Fibroblast of skin of right biceps (primary cell): ENCODE measurements at places on chromosomes 1 and 21.

GRCh38 chr1:227790868-227791267 is 24.6 kb upstream of the PRSS38 start:
- DNase-seq: no peak

- DNase-seq: peak; percentile 46
These were observed 722 bp downstream of the TUT4 start for GRCh38 chr1:52552236-52552504.

GRCh38 chr1:231494439-231495110 is 33.9 kb upstream of the TSNAX start:
- DNase-seq: no peak

DNA sequence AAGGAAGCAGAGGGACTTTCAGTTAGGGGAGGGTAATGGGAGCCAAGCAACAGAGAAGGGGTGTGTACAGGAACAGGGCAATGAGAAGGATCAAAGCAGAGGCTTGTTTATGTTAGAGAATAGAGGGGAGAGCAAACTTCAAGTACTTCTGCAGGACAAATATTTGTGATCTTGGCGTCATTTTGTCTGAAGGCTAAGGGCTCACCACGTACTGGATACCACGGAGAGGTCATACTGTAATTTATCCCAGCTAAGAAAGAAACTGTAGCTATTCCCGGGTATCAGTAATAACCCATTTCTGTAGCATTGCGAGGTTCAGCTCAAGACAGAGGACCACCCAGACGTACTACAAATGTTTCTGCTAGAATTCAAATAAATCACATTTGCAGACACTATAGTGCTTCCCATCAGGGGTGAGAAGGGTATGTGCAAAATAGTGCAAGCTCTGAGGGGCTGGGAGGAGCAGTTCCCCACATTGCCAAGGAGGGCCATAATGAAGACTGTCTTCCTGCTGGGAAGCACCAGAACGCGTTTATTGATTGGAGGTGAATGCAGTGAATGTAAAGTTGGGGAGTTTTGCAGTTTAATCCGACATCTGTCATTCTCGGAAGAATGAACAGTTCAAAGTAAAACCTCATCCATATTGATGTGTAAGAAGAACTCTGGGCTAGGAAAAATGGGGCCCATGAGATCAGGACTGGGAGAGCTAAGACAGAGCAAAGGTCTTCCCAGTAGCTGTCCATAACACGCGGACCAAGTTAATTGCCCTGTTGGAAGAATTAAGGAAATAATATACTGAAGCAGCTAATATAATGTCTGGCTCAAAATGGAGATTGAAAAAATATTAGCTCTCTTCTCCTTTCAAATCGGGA is 136.9 kb downstream of the RWDD3 start:
- no peak for DNase-seq

- DNase-seq: no peak
These were observed 323.3 kb downstream of the PAPPA2 start for GRCh38 chr1:176786274-176786673.

- DNase-seq: no peak
These were observed 16.2 kb downstream of the LAPTM5 start for GRCh38 chr1:30741239-30741894.
